ENCODE measurements at places on chromosomes 2 and 18. TPM values are rescaled to one million over a fixed set of nuclear protein-coding genes. Genes with fewer than 3 reads are reported as not detected.
A peak's percentile ranks its signal among the peaks of the same experiment; 100 is the strongest.

ACSL3 gene
- total RNA-seq, result 52.2 TPM

SIX2 gene
- not detected for total RNA-seq

TTC39C gene
- 32.2 TPM for total RNA-seq

GRCh38 chr2:196171946-196172345, 568 bp upstream of the STK17B start:
- no peaks in the 10 kb centered on the region for H3K36me3 ChIP-seq
- H3K4me3 ChIP-seq, result peak overlapping the region; percentile 85
- no peaks in the 10 kb centered on the region for H3K4me1 ChIP-seq
- DNase-seq, result no peak
- peak overlapping the region; percentile 92 for H3K27ac ChIP-seq
- H3K27me3 ChIP-seq, result no peaks in the 10 kb centered on the region

DNA sequence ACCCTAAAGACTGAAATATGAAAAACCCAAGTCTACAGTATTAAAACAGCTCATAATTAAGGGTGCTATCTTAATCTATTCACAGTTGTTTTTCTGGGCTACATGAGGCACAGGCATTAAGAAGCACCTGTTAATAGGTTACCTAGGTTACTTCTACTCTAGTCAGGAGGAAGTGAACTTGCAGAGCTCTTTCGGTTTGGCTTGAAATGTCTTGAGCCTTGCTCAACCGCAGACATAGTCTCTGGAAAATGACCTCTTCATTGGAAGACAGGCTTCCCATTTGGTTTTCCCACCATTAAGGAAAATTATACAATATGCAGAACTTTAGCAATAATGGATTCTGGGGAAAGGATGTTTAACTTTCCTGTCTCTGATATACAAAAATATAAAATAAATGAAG, 142.3 kb upstream of the KCNJ3 start:
- DNase-seq, result no peak
- no peak overlapping the region for H3K27ac ChIP-seq
- H3K4me1 ChIP-seq, result no peaks in the 10 kb centered on the region
- no peaks in the 10 kb centered on the region for H3K27me3 ChIP-seq

- no peaks in the 10 kb centered on the region for H3K36me3 ChIP-seq
- no peaks in the 10 kb centered on the region for H3K4me1 ChIP-seq
- no peak overlapping the region for H3K4me3 ChIP-seq
- no peak for DNase-seq
Observed at GRCh38 chr2:136185981-136186776, 68.2 kb upstream of the CXCR4 start.

GRCh38 chr18:30639361-30639760, 403.2 kb downstream of the DSC3 start:
- DNase-seq, result no peak
- no peaks in the 10 kb centered on the region for H3K27me3 ChIP-seq
- H3K4me1 ChIP-seq, result no peaks in the 10 kb centered on the region
- no peak overlapping the region for H3K4me3 ChIP-seq
- no peak overlapping the region for H3K27ac ChIP-seq

DNA sequence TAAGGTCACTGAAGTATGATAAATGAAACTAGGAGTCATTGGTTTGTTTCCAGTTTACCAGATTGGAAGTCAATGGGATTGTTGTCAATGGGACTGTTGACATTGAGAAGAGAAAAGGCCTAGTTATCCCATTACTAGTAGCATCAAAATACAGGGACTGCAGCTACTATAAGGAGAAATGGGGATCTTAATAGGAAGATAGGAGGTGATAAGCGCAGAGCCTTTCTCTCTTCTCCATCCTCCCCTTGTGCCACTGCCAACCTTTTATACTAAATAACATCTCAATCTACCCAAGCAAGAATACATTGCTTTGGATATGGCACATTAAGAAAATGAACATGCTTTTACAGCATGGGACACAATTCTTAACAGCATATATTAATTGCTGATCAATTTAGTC, 10.5 kb upstream of the BBS5 start:
- no peaks in the 10 kb centered on the region for H3K36me3 ChIP-seq
- no peak for DNase-seq
- H3K4me1 ChIP-seq, result no peaks in the 10 kb centered on the region
- no peak overlapping the region for H3K27ac ChIP-seq
- H3K27me3 ChIP-seq, result no peaks in the 10 kb centered on the region

- no peak for DNase-seq
- H3K27ac ChIP-seq, result no peak overlapping the region
- no peaks in the 10 kb centered on the region for H3K36me3 ChIP-seq
- no peak overlapping the region for H3K4me3 ChIP-seq
- H3K4me1 ChIP-seq, result no peaks in the 10 kb centered on the region
- H3K27me3 ChIP-seq, result no peaks in the 10 kb centered on the region
Observed at GRCh38 chr2:60066096-60066839, 487.2 kb downstream of the BCL11A start.

All from Peyer's patch (tissue), 4 donors.